Esophagus squamous epithelium (tissue), 5 donors: ENCODE measurements at places on chromosomes 16 and 17.
A peak's percentile ranks its signal among the peaks of the same experiment; 100 is the strongest.

GRCh38 chr16:55543472-55543871 is 23.0 kb upstream of the CAPNS2 start:
- H3K27me3 ChIP-seq = no peaks in the 10 kb centered on the region
- peaks cover 10% of the 10 kb centered on the region for H3K4me1 ChIP-seq
- no peak overlapping the region for H3K27ac ChIP-seq
- no peaks in the 10 kb centered on the region for H3K36me3 ChIP-seq
- no peak for DNase-seq

DNA sequence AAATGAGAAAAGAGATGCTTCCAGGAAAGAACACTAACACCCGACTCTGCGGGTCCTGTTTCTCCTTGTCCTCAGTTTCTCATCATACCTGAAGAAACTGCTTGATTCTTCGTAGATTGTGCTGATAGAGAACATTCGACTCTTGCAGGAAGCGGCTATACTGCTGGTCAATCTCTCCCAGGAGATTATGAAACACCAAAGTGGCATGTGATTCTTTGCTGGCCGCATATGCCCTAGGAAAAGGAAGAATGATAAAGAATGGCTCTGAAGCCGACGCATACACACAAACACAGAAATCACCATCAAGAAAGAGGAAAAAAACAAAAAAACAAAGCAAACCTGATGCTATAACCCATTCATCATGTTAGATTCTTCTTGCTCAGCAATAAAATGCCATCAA is 41.8 kb downstream of the STAT3 start:
- peak overlapping the region; percentile 17 for H3K27ac ChIP-seq
- H3K27me3 ChIP-seq = no peaks in the 10 kb centered on the region
- DNase-seq = no peak
- no peak overlapping the region for H3K4me3 ChIP-seq
- peaks cover 41% of the 10 kb centered on the region for H3K4me1 ChIP-seq
- H3K36me3 ChIP-seq = peaks cover 31% of the 10 kb centered on the region

DNA sequence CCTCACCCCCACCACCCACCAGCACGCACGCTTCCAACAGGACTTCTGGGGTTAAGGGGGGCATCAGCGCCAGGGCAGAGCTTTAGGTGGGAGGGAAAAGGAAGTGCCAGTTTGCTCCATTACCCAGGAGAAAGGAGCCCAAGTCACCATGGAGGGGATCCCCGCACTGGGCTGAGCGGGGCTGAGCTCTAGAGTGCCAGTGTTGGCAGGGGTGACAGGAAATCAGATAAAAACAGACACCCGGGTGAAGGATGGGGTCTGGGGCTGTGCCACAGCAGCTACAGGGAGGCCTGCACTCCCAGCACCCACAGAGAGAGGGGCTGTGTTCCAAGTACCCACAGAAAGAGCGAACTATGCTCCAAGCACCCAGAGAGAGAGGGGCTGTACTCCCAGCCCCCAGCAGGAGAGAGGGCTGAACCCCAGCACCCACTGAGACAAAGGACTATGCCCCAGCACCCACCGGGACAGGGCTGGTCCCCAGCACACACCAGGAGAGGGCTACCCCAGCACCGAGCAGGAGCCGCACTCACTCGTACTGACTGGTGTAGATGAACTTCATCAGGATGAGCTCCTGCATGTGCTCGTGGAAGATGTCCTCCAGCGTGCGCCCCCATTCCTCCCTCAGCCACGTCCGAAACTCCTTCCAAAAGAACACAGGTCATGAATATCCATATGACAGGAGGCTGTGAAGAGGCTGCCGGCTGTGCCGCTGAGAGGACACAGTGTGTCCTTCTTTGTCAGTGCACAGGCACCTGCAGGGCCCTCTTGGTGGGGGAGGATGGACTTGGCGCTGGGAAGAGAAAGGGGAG is 18.6 kb upstream of the C16orf95 start:
- peaks cover 97% of the 10 kb centered on the region for H3K36me3 ChIP-seq
- H3K4me3 ChIP-seq = no peak overlapping the region
- no peaks in the 10 kb centered on the region for H3K27me3 ChIP-seq
- no peak for DNase-seq

- DNase-seq = no peak
- H3K27me3 ChIP-seq = no peaks in the 10 kb centered on the region
- H3K4me3 ChIP-seq = no peak overlapping the region
- H3K27ac ChIP-seq = no peak overlapping the region
- no peaks in the 10 kb centered on the region for H3K36me3 ChIP-seq
These were observed 294.4 kb downstream of the NPIPA8 start for GRCh38 chr16:18041864-18042834.

GRCh38 chr16:20676268-20676825 is 21.1 kb downstream of the ACSM1 start:
- H3K27ac ChIP-seq = peak overlapping the region; percentile 57
- H3K27me3 ChIP-seq = no peaks in the 10 kb centered on the region
- peak overlapping the region; percentile 29 for H3K4me3 ChIP-seq
- DNase-seq = no peak
- peaks cover 44% of the 10 kb centered on the region for H3K4me1 ChIP-seq

DNA sequence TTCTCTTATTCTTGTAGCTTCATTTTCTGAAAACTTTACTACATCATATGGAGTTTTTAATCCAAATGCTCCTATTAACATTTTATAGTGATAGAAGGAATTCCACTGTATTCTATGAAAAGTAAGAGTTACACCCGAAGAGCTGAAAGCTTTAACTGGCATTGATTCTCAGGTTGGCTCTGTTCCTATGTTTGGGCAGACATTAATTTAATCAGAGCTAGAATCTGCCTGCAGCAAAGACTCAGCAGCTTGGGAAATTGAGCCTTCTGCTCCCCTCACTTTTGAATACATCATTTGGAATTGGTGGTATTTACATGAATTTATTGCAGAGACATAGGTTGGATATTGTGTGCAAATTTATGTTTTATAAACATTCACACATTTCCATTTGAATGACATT is 1494.7 kb downstream of the CDH8 start:
- H3K36me3 ChIP-seq = no peaks in the 10 kb centered on the region
- no peak overlapping the region for H3K27ac ChIP-seq
- no peaks in the 10 kb centered on the region for H3K4me1 ChIP-seq
- H3K4me3 ChIP-seq = no peak overlapping the region
- no peak for DNase-seq

GRCh38 chr17:57986841-57987580 is 1.0 kb downstream of the VEZF1 start:
- H3K27ac ChIP-seq = peak overlapping the region; percentile 97
- H3K36me3 ChIP-seq = no peaks in the 10 kb centered on the region
- H3K4me1 ChIP-seq = peaks cover 48% of the 10 kb centered on the region
- no peaks in the 10 kb centered on the region for H3K27me3 ChIP-seq

DNA sequence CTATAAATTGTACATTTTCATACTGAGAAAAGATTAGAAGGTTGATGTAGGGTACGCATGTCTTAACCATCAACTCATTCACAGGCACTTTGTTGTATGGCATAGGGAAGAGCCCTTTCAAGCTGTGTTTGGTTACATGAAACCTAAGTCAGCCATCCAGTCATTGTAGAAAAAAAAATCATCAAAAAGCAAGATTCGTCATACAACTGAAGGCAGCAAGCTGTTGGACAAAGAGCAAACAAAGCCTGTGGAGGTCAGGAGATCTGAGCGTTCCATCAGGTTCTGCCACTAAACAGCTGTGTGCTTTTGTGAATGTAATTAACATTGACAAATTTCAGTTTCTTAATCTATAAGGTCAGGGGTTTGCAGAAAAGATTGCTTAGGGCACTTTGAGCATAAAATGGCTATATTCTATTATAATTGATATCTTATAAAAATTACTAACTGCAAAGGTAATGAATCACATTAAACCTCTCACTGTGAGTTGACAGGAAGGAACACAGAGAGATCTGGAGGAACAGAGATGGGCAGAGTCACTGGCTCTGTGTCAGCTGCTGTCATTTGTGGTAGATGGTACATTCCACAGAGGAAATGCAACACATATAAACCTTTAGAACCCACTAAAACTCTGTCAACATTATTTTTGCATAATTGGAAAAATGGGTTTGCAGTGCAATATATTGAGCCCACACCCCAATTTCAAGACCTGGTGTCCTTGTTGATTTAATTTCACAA is 66.3 kb upstream of the MYOCD start:
- H3K27ac ChIP-seq = no peak overlapping the region
- no peak overlapping the region for H3K4me3 ChIP-seq
- H3K36me3 ChIP-seq = no peaks in the 10 kb centered on the region
- H3K4me1 ChIP-seq = no peaks in the 10 kb centered on the region
- DNase-seq = no peak
- no peaks in the 10 kb centered on the region for H3K27me3 ChIP-seq

- H3K4me1 ChIP-seq = peaks cover 34% of the 10 kb centered on the region
- no peak overlapping the region for H3K27ac ChIP-seq
- H3K36me3 ChIP-seq = no peaks in the 10 kb centered on the region
- H3K4me3 ChIP-seq = no peak overlapping the region
These were observed 15.3 kb downstream of the CMTM3 start for GRCh38 chr16:66619534-66620428.

DNA sequence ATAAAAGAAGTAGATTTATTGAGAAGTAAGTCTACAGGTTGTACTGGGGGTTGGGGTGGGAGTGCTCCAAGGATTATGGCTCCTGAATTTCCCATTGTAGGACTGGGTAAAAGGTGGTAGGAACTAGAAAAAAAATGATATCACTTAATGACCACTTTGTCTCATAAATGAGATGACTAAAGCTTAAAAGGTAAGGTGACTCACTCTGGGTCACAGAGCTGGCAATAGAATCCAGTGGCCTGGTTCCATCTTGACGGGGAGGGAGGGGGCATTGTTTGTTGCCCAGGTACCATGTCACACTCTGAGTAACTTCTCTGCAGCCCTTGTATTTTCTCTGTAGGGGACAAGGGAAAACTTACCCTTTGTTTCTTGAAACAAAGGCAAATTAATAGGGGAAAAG is 126.1 kb downstream of the PITPNC1 start:
- no peak overlapping the region for H3K4me3 ChIP-seq
- H3K4me1 ChIP-seq = no peaks in the 10 kb centered on the region
- no peaks in the 10 kb centered on the region for H3K36me3 ChIP-seq
- H3K27me3 ChIP-seq = no peaks in the 10 kb centered on the region
- no peak for DNase-seq

DNA sequence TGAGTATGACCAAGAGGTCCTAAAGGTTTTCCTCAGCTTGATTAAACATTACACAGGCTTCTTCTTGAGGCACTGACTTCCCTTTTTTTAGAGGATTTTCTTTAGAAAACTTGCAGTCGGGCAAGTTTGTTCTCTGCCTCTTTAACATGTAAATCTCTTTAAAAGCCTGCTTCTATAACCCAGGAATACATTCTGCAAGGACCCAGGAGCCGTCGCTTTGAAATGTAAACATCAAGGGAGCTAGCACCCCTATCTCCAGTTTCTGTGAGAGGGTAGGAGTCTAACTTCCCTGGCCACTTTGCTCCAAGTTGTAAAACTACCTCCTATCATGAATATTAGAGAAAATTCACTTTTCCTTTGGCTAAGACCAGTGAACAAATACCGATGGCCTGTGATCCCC is 201.5 kb upstream of the CPHXL start:
- H3K27me3 ChIP-seq = no peaks in the 10 kb centered on the region
- H3K36me3 ChIP-seq = no peaks in the 10 kb centered on the region
- DNase-seq = no peak
- no peak overlapping the region for H3K4me3 ChIP-seq

- H3K27ac ChIP-seq = peak overlapping the region; percentile 82
- no peaks in the 10 kb centered on the region for H3K36me3 ChIP-seq
- H3K4me3 ChIP-seq = no peak overlapping the region
- H3K27me3 ChIP-seq = no peaks in the 10 kb centered on the region
These were observed 4.0 kb downstream of the NUPR1 start for GRCh38 chr16:28534542-28535373.

DNA sequence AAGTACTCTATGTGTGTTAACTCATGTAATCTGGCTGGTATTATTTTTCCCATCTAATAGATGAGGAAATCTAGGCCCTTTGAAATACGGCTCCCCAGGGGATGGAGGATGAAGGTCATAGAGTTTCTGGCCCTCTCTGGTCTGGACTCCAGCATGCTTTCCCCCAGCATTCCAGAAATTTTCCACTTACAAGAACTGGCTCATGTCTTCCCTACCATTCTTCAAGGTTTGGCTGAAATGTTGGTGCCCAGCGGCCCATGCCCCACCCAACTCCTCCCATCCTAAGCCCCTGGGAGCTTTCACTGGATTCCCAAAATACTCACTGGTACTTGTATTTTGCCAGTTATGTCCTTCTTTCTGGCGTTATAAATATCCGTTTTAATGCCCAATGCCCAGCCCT is 237.5 kb upstream of the NLRP1 start:
- DNase-seq = no peak
- H3K4me3 ChIP-seq = no peak overlapping the region
- no peaks in the 10 kb centered on the region for H3K36me3 ChIP-seq
- no peaks in the 10 kb centered on the region for H3K4me1 ChIP-seq
- H3K27ac ChIP-seq = no peak overlapping the region
- H3K27me3 ChIP-seq = no peaks in the 10 kb centered on the region

- H3K27ac ChIP-seq = no peak overlapping the region
- no peak for DNase-seq
These were observed 411.8 kb upstream of the ASIC2 start for GRCh38 chr17:33704856-33705255.
